ENCODE measurements at places on chromosomes 5 and 9.

DNA sequence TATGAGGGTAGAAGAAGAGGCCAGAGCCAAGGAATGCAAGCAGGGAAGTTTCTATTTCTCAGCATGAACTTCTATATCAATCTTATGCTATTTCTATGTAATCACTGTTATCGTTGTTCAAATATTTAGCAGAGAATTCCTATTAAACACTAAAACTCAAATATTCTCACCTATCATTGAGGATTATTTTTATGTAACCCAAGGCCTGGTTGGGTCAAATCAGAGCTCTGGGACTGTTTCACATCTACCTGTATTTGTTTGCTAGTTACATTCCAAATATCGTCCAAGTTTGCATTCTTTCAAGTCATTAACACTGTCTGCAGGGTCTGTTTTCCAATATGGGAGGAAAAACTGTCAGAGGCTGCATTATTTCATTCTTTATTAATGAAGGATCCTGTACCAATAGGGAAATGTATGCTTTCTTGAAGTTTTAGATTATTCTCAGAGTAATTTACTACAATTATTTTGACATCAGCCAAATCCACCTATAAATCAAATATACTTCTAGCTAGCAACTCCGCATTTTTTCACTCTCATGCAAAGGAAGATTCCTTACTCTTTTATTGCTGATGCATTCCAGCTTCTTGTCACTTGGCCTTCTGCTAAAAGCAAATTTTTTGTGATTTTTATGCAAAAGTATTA, 52.2 kb downstream of the LURAP1L start:
- DNase-seq: no peak

GRCh38 chr9:104861397-104861796, 66.6 kb downstream of the ABCA1 start:
- DNase-seq: no peak

GRCh38 chr5:17219469-17219868, 2.0 kb downstream of the BASP1 start:
- DNase-seq: no peak

- DNase-seq: no peak
Measured at GRCh38 chr5:25544652-25545249, 900.0 kb upstream of the CDH10 start.

- DNase-seq: no peak
Measured at GRCh38 chr5:119360905-119361593, 5.2 kb downstream of the TNFAIP8 start.

DNA sequence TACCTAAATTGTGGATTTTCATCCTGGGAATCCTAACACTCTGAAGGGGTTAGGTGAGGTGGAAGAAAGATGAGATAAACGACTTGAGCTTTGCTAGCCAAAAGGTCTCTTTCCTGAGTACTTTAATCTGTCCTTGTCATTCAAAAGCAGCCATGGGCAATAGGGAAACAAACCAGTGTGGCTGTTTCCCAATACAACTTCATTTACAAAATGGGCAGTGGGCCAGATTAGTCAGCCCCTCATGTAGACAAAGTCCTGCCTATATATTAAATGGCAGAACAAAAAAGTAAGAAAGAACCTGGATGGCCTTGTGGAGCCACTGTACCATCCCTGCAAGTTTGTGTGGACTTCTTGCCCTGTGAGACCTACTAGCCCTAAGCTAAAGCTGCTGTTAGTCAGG, 51.0 kb upstream of the NFIL3 start:
- DNase-seq: no peak

GRCh38 chr9:5917888-5918287, 27.2 kb downstream of the MLANA start:
- no peak for DNase-seq

Data from stimulated activated CD4-positive, alpha-beta T cell treated with anti-CD3 and anti-CD28 coated beads, Interleukin-15, amount 100 ng/mL, for 1 hour (primary cell).